Posterior vena cava (tissue), 2 donors: ENCODE measurements at places on chromosomes 12 and 14.
A peak's percentile ranks its signal among the peaks of the same experiment; 100 is the strongest.

- DNase-seq = no peak
These were observed 9.2 kb downstream of the WNT5B start for GRCh38 chr12:1638203-1638602.

- no peak for DNase-seq
These were observed 65.7 kb upstream of the CAPRIN2 start for GRCh38 chr12:30820406-30820946.

GRCh38 chr14:30195941-30196340 lies 268.3 kb upstream of the PRKD1 start:
- no peak for DNase-seq

GRCh38 chr14:38762426-38762825 lies 340.6 kb downstream of the SEC23A start:
- DNase-seq = no peak

GRCh38 chr12:62762645-62763044 lies 172.3 kb downstream of the PPM1H start:
- no peak for DNase-seq

DNA sequence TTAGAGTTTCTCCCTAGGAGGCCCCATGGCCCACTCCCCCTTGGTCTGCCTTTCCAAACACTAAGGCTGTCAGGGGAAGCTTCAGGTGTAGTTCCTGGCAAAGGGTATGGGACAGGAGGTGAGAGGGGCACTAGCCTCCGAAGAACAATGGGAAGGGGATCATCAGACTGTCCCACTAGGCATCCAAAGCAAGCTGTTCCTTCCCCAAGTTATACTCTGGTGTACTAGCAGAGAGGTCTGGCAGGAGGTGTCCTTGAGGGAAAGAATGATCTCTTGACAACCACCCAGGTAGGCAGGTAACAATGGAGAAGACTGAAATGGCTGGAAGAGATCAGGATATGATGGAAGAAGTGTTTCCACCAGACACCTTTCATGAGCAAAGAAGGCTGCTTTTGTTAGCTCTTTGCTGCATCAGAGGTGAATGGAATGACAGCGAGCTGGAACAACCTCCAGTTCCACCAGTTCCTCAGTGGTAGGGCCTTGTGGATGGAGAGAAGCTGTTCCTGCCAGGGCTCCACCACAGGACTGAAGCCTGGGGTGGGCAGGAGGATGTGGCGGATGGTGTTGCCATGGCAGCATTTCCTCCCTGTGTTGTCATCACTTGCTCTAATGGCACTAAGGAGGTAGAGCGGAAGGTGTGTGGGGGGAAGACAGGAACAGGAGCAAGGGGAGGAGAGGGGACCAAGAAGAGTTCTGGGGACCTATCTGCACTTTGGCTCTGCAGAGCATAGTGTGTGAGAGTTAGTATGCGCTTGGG lies 2.3 kb upstream of the AGAP2 start:
- peak; percentile 79 for DNase-seq

- peak; percentile 87 for DNase-seq
These were observed 764 bp downstream of the DYNLL1 start for GRCh38 chr12:120496413-120497340.

- DNase-seq = no peak
These were observed 399 bp downstream of the NCAPD2 start for GRCh38 chr12:6494258-6494743.

- DNase-seq = no peak
These were observed 748.3 kb downstream of the C12orf50 start for GRCh38 chr12:87280893-87281292.
